ENCODE measurements at places on chromosomes 11 and 22.

DNA sequence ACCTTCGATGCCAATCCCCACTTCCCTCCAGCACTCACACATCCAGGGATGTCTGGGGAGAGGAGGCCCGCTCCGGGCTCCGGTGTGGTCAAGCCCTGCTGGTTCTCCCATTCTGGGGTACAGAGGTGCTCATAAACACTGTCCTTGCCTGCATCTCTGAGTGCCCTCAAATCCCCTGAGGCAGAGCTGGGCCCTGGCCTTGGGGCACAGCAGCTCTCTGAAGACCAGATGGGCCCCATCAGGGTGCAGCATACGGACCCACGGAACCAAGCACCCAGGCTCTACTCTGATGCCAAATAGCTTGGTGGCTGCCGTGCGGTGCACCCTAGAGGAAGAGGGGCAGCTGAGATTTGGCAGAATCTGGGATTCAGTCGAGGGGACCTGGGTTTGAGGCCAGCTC is 35.7 kb upstream of the NNMT start:
- H3K4me3 ChIP-seq = no peak overlapping the region
- peaks cover 5% of the 10 kb centered on the region for H3K4me1 ChIP-seq
- DNase-seq = no peak
- H3K36me3 ChIP-seq = no peaks in the 10 kb centered on the region
- no peak overlapping the region for H3K27ac ChIP-seq
- H3K27me3 ChIP-seq = peaks cover 83% of the 10 kb centered on the region

DNA sequence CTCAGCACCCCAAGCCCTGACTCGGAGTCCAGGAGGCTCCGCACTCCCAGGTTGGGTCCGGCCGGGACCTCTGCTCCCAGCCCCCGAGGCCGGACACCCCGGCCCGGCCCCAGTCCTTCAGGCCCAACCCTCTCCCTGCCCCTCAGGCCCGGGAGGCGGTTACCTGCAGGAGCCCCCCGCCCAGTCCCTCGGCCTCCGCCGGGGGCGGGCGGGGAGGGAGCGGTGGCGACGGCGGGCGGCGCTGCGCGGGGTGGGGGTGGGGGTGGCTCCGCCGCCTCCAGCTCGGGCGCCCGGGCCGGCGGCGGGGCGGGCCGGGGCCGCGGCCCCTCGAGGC is 310 bp downstream of the TCF20 start:
- H3K4me3 ChIP-seq = peak overlapping the region; percentile 73
- DNase-seq = peak; percentile 25
- H3K27ac ChIP-seq = peak overlapping the region; percentile 16
- H3K36me3 ChIP-seq = no peaks in the 10 kb centered on the region
- peaks cover 4% of the 10 kb centered on the region for H3K27me3 ChIP-seq
- peaks cover 12% of the 10 kb centered on the region for H3K4me1 ChIP-seq

GRCh38 chr11:84518631-84519183 is 1108.4 kb downstream of the DLG2 start:
- no peaks in the 10 kb centered on the region for H3K36me3 ChIP-seq
- H3K4me3 ChIP-seq = no peak overlapping the region
- no peak overlapping the region for H3K27ac ChIP-seq

DNA sequence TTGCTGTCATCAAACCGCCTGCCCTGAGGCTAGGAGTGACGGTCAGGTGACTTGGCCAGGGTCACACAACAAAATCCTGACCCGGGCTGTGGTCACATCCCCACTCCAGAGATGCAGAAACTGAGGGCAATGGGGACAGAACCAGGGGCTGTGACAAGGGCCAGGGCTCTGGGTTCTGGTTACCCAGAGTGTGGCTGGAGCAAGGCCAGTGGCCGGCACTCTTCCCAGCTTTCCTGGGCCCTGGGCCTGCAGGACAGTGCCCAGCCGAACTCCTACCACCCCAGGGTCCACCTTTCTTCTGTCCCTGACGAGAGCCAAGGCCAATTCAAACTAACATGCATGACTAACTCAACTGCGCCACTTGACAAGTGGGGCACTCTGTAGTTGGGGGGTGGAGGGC is 35.9 kb downstream of the ARVCF start:
- H3K36me3 ChIP-seq = peaks cover 61% of the 10 kb centered on the region

- peak; percentile 45 for DNase-seq
- H3K27me3 ChIP-seq = no peaks in the 10 kb centered on the region
- no peaks in the 10 kb centered on the region for H3K36me3 ChIP-seq
Measured at GRCh38 chr22:40525250-40525884, 111.2 kb downstream of the MRTFA start.

DNA sequence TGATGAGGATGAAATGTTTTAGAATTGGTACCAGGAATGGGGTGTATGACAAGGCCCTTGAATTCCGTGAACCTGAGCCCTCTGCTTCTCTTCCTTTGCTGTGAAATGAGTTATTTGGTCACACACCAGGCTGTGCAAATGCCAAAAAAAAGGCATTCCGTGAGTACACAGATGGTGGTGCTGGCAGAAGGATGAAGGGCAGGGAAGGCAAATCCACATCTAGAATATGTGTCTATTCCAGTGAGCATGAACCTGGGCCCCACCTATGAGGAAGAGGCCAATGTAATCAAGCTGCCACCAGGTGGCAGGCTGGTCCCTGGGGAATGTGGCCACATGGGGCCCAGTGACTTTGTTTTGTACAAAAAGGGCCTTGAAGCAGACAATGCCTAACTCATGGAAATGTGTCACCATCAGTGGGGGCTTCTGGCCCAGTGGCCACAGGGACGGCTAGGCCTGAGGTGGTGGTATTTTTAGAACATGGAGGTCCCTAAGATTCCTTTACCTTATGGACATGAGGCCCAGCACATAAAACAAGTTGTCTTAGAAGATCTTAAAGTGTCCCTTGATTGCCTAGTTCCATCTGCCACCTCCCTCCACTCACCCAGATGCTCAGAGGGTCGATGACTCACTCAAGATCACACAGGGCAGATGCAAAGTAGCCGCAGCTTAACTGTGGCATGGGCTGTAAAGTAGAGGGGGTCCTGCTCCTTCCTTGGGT is 3.9 kb upstream of the RNF215 start:
- peaks cover 29% of the 10 kb centered on the region for H3K4me1 ChIP-seq
- H3K4me3 ChIP-seq = no peak overlapping the region
- H3K27ac ChIP-seq = no peak overlapping the region
- H3K36me3 ChIP-seq = no peaks in the 10 kb centered on the region
- H3K27me3 ChIP-seq = no peaks in the 10 kb centered on the region

Data from mesenchymal stem cell (in vitro differentiated cells and primary cell).